Astrocyte of the spinal cord (primary cell): ENCODE measurements at places on chromosomes 6 and 20.

- DNase-seq: peak; percentile 93
Measured at GRCh38 chr20:5657190-5657875, 92.9 kb upstream of the SHLD1 start.

GRCh38 chr6:138944412-138944811 lies 43.6 kb downstream of the REPS1 start:
- DNase-seq: peak; percentile 77

DNA sequence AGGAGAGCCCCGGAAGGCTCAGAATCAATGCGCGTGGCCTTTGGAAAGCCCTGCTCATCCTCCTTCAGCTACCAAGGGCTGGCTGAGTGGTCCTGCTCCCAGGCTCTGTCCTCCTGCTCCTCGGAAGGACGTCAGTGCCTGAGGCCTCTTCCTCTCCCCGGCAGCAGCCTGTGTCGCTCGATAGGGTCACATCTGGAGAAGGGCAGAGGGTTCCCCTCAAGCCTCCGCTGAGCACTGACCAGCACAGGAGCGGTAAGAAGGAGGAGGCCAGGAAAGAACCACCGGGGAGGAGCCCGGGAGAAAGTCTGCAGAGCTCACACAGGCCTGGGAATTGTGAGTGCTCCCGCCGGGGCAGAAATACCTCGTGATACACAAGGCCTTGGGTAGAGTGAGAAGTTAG lies 21.2 kb downstream of the KIF25 start:
- DNase-seq: no peak

GRCh38 chr20:11174861-11175260 lies 501.1 kb upstream of the JAG1 start:
- no peak for DNase-seq

- DNase-seq: no peak
Measured at GRCh38 chr6:143264986-143265764, 185.3 kb downstream of the ADAT2 start.

- DNase-seq: peak; percentile 61
Measured at GRCh38 chr6:111810294-111811131, 62.7 kb downstream of the FYN start.

DNA sequence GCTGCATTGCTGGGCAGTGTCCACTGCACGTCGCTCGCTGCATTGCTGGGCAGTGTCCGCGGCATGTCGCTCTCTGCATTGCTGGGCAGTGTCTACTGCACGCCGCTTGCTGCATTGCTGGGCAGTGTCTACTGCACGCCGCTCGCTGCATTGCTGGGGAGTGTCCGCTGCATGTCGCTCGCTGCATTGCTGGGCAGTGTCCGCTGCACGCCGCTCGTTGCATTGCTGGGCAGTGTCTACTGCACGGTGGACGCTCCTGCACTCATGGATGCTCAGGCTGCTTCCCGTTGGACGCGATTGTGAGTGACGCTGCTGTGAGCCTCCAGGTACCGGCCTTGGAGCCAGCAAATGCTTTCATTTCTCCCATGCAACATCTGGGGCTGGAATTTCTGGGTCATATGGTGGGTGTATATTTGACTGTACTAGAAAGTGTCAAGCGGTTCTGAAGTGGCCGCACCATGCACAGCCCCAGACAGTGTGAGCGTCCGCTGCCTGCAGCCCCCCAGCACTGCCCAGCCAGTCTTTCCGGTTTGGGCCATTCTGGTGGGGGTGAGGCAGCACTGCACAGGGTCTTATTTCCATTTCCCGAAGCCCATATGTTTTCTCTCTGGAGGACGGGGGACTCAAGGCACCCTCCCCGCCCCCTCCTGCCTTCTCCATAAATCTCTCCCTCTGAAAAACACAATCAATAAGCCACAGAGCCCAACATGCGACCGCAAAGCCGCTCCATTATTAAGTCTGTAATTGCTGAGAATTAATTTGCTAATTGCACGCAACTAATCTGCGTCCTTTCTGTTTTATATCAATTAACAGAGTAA lies 97.4 kb downstream of the YTHDF1 start:
- no peak for DNase-seq

- DNase-seq: peak; percentile 25
Measured at GRCh38 chr6:90103056-90103800, 193.4 kb downstream of the BACH2 start.

GRCh38 chr20:22915512-22915911 lies 119.6 kb upstream of the SSTR4 start:
- DNase-seq: no peak

DNA sequence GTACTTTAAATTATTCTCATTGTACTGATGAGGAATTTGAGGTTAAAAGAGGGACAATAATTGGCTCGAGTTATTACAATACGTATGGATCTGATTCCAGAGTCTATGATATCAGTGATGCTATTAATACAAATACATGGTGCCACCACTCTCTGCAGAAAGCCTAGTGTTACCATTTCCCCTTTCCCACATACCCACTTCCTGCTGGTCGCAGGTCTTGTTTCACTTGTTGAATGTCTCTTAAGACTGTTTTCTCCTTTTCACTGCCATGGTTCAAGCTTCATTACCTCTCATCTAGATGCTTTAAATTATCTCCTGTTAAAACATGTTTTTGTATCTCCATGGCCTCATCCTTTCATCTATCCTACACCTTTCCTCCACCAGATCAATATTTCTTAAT lies 62.0 kb downstream of the FHL5 start:
- no peak for DNase-seq

- DNase-seq: no peak
Measured at GRCh38 chr6:46381057-46381456, 110.2 kb downstream of the RCAN2 start.
